ENCODE measurements at places on chromosomes 4 and X.

- H3K36me3 ChIP-seq: no peaks in the 10 kb centered on the region
- DNase-seq: no peak
- H3K4me3 ChIP-seq: no peak overlapping the region
- H3K27ac ChIP-seq: no peak overlapping the region
- H3K27me3 ChIP-seq: no peaks in the 10 kb centered on the region
Observed at GRCh38 chr4:45425135-45425534, 698.7 kb downstream of the GABRG1 start.

- H3K4me3 ChIP-seq: no peak overlapping the region
- no peaks in the 10 kb centered on the region for H3K36me3 ChIP-seq
- no peak overlapping the region for H3K27ac ChIP-seq
- H3K27me3 ChIP-seq: peaks cover 37% of the 10 kb centered on the region
Observed at GRCh38 chrX:153651540-153652079, 4.6 kb downstream of the DUSP9 start.

DNA sequence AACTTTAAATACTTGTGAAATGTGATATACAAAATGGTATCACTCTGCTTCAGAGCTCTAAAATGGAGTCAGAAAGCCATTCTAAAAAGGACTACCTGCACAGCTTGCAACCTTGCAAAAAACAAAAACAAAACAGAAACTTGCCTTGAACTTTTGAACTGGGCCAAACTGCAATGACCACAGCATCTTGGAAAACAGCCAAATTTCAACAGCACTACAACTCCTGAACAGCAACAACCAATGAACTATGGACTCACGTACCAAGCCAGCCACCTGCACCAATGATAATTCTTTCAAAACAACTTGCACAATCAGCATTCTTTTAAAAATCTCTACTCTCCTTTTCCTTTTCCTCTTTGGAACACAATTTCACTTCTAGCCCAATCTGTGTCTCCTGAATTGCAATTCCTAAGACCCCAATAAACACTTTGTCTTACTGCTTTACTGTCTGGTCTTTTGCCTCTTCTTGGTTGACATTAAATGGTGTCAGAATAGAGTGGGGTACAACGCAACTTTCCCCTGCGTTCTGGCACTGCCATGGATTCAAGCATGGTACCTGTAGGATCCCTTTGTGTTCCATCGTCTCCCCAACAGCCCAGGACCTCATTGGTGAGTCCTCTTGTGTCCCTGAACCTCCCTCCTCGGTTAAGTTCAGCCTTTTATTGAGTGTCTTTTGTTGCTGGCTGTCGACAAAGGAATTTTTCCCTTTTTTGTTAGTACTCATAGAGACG lies 35.7 kb upstream of the FMR1 start:
- no peak overlapping the region for H3K4me3 ChIP-seq
- H3K4me1 ChIP-seq: no peaks in the 10 kb centered on the region
- H3K36me3 ChIP-seq: no peaks in the 10 kb centered on the region
- no peak overlapping the region for H3K27ac ChIP-seq

DNA sequence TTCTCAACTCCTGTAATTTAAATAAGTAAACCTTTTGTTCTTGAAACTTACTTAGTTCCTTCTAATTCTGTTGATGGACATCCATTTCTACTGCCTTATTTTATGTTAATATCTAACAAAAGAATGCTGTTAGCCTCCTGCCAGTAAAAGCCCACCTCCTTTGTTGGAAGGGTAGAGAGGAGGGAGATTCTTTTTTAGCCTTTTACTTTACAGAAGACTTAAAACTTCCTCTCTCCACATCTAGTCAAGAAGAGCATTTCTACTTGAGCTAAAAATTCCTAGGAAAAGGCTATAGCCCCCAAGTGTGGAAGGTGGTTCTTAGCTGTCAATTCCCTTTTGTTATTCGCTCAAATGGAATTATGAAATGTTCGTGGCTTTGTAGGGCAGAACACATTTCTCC lies 118.7 kb downstream of the ZIC3 start:
- H3K36me3 ChIP-seq: no peaks in the 10 kb centered on the region
- H3K27ac ChIP-seq: no peak overlapping the region
- H3K4me3 ChIP-seq: no peak overlapping the region
- DNase-seq: no peak
- H3K27me3 ChIP-seq: no peaks in the 10 kb centered on the region

DNA sequence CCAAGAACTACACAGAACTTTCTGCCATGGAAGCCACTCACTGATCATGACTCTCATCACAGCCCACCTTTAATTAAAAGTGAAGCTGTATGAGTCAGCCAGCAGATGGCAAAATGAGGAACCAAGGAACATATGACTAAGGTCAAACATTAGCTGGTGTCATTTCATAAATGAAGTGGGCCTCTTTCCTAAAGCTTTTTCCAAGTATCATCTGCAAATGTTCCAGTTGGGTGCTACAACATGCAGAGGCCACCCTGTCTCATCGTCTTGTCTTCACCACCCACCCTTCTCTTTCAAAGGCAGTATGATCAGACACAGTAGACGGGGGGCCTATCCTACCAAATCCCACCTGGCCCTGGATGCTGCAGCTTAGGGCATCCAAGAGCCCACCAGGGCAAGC lies 9.2 kb upstream of the EOLA1 start:
- no peaks in the 10 kb centered on the region for H3K36me3 ChIP-seq
- no peak for DNase-seq
- no peak overlapping the region for H3K4me3 ChIP-seq
- no peaks in the 10 kb centered on the region for H3K4me1 ChIP-seq
- no peak overlapping the region for H3K27ac ChIP-seq

GRCh38 chrX:50805276-50805675 lies 8.7 kb downstream of the SHROOM4 start:
- DNase-seq: no peak
- H3K4me3 ChIP-seq: no peak overlapping the region
- no peaks in the 10 kb centered on the region for H3K27me3 ChIP-seq
- H3K36me3 ChIP-seq: no peaks in the 10 kb centered on the region

- H3K36me3 ChIP-seq: no peaks in the 10 kb centered on the region
- no peak for DNase-seq
- no peaks in the 10 kb centered on the region for H3K27me3 ChIP-seq
- no peak overlapping the region for H3K27ac ChIP-seq
Observed at GRCh38 chrX:41419082-41419481, 28.1 kb upstream of the NYX start.

GRCh38 chrX:150567645-150568319 lies 639 bp upstream of the MTM1 start:
- peak overlapping the region; percentile 69 for H3K4me3 ChIP-seq
- no peaks in the 10 kb centered on the region for H3K4me1 ChIP-seq
- H3K27me3 ChIP-seq: no peaks in the 10 kb centered on the region

- no peaks in the 10 kb centered on the region for H3K36me3 ChIP-seq
- no peaks in the 10 kb centered on the region for H3K27me3 ChIP-seq
- H3K4me3 ChIP-seq: no peak overlapping the region
- H3K4me1 ChIP-seq: no peaks in the 10 kb centered on the region
Observed at GRCh38 chr4:17316566-17316965, 195.3 kb downstream of the QDPR start.

DNA sequence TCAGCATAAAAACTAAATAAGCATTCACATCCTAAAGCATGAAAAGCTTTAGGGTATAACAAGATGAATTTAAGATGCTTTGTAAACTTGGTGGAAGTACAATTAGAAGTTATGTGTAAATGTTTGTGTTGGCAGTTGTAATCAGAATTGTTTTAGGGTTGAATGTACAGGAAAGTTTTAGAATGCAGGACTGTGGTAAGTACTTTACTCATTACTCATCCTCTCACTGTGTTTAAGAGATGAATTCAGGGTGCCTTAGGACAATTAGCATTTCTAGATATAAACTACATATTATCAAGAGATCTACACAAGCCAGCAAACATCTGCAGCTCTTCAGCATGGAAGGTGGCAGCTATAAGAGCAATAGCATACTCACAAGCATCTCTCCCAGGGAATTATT lies 77.5 kb upstream of the ELOVL6 start:
- H3K36me3 ChIP-seq: no peaks in the 10 kb centered on the region
- H3K4me1 ChIP-seq: no peaks in the 10 kb centered on the region
- no peak overlapping the region for H3K4me3 ChIP-seq
- no peak for DNase-seq

GRCh38 chr4:61527888-61528287 lies 327.8 kb downstream of the ADGRL3 start:
- no peak overlapping the region for H3K4me3 ChIP-seq
- H3K4me1 ChIP-seq: no peaks in the 10 kb centered on the region
- no peaks in the 10 kb centered on the region for H3K36me3 ChIP-seq
- no peak overlapping the region for H3K27ac ChIP-seq
- DNase-seq: no peak

GRCh38 chr4:53021754-53022512 lies 159.8 kb downstream of the RASL11B start:
- no peak overlapping the region for H3K4me3 ChIP-seq
- H3K27ac ChIP-seq: peak overlapping the region; percentile 58
- DNase-seq: no peak
- H3K36me3 ChIP-seq: no peaks in the 10 kb centered on the region
- H3K27me3 ChIP-seq: no peaks in the 10 kb centered on the region

DNA sequence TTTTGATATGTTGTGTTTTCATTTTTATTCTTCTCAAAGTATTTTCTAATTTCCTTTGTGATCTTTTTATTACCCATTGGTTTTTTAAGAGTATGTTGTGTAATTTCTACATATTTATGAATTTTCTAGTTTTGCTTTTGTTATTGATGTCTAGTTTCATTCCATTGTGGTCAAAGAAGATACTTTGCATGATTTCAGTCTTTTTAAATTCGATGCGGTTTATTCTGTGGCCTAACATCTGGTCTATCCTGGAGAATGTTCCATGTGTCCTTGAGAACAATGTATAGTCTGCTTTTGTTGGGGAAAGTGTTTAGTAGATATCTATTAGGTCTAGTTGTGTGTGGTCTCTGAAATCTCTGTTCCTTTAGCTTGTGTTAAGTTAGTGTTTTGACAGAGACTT lies 46.2 kb downstream of the PPEF1 start:
- no peaks in the 10 kb centered on the region for H3K36me3 ChIP-seq
- no peak for DNase-seq
- no peaks in the 10 kb centered on the region for H3K27me3 ChIP-seq
- H3K4me3 ChIP-seq: no peak overlapping the region
- no peak overlapping the region for H3K27ac ChIP-seq

GRCh38 chr4:2615821-2616220 lies 79.4 kb downstream of the FAM193A start:
- H3K36me3 ChIP-seq: no peaks in the 10 kb centered on the region
- H3K4me3 ChIP-seq: no peak overlapping the region
- no peak overlapping the region for H3K27ac ChIP-seq
- no peaks in the 10 kb centered on the region for H3K4me1 ChIP-seq

DNA sequence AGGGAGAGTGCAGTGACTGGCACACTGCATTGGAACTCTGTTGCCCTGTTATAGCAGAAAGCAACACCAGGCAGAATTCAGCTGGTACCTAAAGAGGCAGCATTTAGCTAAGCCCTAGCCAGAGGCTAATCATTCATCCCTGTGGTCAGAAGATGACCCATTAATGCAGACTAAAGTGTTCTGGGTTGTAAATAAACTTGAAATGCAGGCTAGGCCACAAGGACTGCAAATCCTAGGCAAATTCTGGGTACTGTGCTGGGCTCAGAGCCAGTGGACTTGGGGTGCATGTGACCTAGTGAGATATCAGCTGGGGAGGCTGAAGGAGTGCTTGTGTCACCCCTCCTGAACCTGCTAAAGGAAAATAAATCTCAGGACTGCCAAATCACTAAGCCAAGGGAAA lies 91.2 kb downstream of the LPAR4 start:
- no peak overlapping the region for H3K27ac ChIP-seq
- no peaks in the 10 kb centered on the region for H3K36me3 ChIP-seq
- no peak for DNase-seq
- H3K27me3 ChIP-seq: no peaks in the 10 kb centered on the region
- H3K4me3 ChIP-seq: no peak overlapping the region
- H3K4me1 ChIP-seq: no peaks in the 10 kb centered on the region

DNA sequence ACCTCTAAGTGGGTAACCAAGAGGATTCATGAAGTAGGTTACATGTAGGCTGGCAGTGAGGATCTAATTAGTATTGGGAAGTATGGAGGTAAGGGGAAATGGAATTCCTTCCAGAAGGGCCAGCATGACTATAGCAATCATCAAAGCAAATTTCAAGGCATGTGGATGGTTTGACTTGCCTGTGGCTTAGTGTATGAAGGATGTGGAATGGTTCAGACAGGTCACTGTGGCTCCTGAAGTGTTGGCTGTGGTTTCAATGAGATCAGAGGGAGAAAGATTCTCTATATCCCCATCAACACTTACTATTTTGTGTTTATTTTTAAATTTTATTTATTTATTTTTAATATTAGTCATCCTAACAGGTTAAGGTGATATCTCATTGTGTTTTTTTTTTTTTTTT lies 121.6 kb upstream of the TBC1D9 start:
- H3K36me3 ChIP-seq: no peaks in the 10 kb centered on the region
- H3K27ac ChIP-seq: no peak overlapping the region
- H3K27me3 ChIP-seq: no peaks in the 10 kb centered on the region
- no peak for DNase-seq

GRCh38 chr4:22695917-22696316 lies 3.2 kb downstream of the GBA3 start:
- no peaks in the 10 kb centered on the region for H3K4me1 ChIP-seq
- no peak overlapping the region for H3K27ac ChIP-seq
- H3K4me3 ChIP-seq: no peak overlapping the region
- no peaks in the 10 kb centered on the region for H3K36me3 ChIP-seq
- H3K27me3 ChIP-seq: no peaks in the 10 kb centered on the region
- DNase-seq: no peak

DNA sequence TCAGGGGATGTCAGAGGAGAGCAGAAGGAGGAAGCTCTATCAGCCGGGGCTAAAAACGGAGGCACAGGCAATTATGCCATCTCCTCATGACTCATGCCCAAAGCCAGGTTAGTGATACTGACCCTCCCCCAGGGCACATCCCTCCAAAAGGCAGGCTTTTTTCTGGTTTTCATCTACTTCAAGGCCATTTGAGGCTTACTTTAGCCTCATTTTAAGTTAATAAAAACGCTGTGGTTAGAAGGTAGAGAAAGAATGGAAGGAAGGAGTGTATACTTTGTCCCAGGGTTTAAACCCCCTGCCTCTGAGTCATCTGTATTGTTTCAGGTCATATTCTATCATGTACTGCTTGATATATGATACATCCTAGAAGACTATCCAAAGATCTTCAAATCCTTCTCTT lies 89.7 kb upstream of the NDP start:
- no peaks in the 10 kb centered on the region for H3K4me1 ChIP-seq
- H3K36me3 ChIP-seq: no peaks in the 10 kb centered on the region
- no peak overlapping the region for H3K27ac ChIP-seq
- no peaks in the 10 kb centered on the region for H3K27me3 ChIP-seq

- DNase-seq: no peak
- H3K27ac ChIP-seq: no peak overlapping the region
- no peaks in the 10 kb centered on the region for H3K36me3 ChIP-seq
- no peaks in the 10 kb centered on the region for H3K27me3 ChIP-seq
Observed at GRCh38 chr4:11079171-11079570, 349.5 kb downstream of the HS3ST1 start.

- H3K4me1 ChIP-seq: no peaks in the 10 kb centered on the region
- no peak for DNase-seq
- H3K27me3 ChIP-seq: no peaks in the 10 kb centered on the region
- no peak overlapping the region for H3K4me3 ChIP-seq
Observed at GRCh38 chr4:40448875-40449274, 113.7 kb downstream of the CHRNA9 start.

Data from tibial artery (tissue), 4 donors.